ENCODE measurements at places on chromosomes 3 and 15. TPM values are rescaled to one million over a fixed set of nuclear protein-coding genes. Genes with fewer than 3 reads are reported as not detected.

The CFAP91 gene
- 0.68 TPM for total RNA-seq

The STRA6 gene
- 0.84 TPM for total RNA-seq

The DLEC1 gene
- total RNA-seq, result not detected

The HESX1 gene
- not detected for total RNA-seq

The LRRC3B gene
- total RNA-seq, result not detected

The ETFA gene
- total RNA-seq, result 133 TPM

The SPINK8 gene
- total RNA-seq, result not detected

The PLA2G4D gene
- not detected for total RNA-seq

The MUSTN1 gene
- total RNA-seq, result 1.5 TPM

The KLHL6 gene
- total RNA-seq, result not detected

The ALDH1L1 gene
- 17.1 TPM for total RNA-seq

The IQCF5 gene
- not detected for total RNA-seq

The LSAMP gene
- total RNA-seq, result 10.1 TPM

The WDR93 gene
- total RNA-seq, result not detected

The MEX3B gene
- total RNA-seq, result 5.5 TPM

The C3orf85 gene
- total RNA-seq, result not detected

The PRR20G gene
- total RNA-seq, result not detected

The HACL1 gene
- total RNA-seq, result 22.0 TPM

The PCSK6 gene
- 2.6 TPM for total RNA-seq

The PLSCR4 gene
- total RNA-seq, result 2.4 TPM

The EFCC1 gene
- not detected for total RNA-seq

The FBN1 gene
- 25.4 TPM for total RNA-seq

The PTH1R gene
- total RNA-seq, result 1.7 TPM

The ECT2 gene
- total RNA-seq, result 98.5 TPM

The CPLX3 gene
- 0.17 TPM for total RNA-seq

The GP5 gene
- total RNA-seq, result 0.11 TPM

The HRG gene
- total RNA-seq, result not detected

The CKMT1B gene
- 1.6 TPM for total RNA-seq

The SAXO2 gene
- total RNA-seq, result 1.9 TPM

The CCDC39 gene
- total RNA-seq, result not detected

The LMAN1L gene
- 0.80 TPM for total RNA-seq

The TMED3 gene
- 50.0 TPM for total RNA-seq

The CCDC80 gene
- total RNA-seq, result 4.7 TPM

The LMLN gene
- total RNA-seq, result 17.4 TPM

The GOLGA8Q gene
- 1.8 TPM for total RNA-seq

The GABRR3 gene
- not detected for total RNA-seq

The VPS13C gene
- 31.0 TPM for total RNA-seq

The AGTR1 gene
- total RNA-seq, result not detected

The FSD2 gene
- total RNA-seq, result not detected

The CCR5 gene
- total RNA-seq, result not detected

The KBTBD13 gene
- total RNA-seq, result not detected

The MITF gene
- 0.44 TPM for total RNA-seq

The PRTG gene
- 0.02 TPM for total RNA-seq

The TUSC7 gene
- total RNA-seq, result not detected

The MASP1 gene
- not detected for total RNA-seq

The CHST13 gene
- total RNA-seq, result not detected

The A4GNT gene
- total RNA-seq, result not detected

The DUOXA2 gene
- not detected for total RNA-seq

The GREM1 gene
- 1.5 TPM for total RNA-seq

The ZNF620 gene
- 6.0 TPM for total RNA-seq

The PYDC2 gene
- not detected for total RNA-seq

The USP19 gene
- 44.9 TPM for total RNA-seq

The PAQR9 gene
- 0.28 TPM for total RNA-seq

The GRAMD2A gene
- total RNA-seq, result 0.20 TPM

The ANKUB1 gene
- not detected for total RNA-seq

The LRRC34 gene
- 9.7 TPM for total RNA-seq

The EFHB gene
- total RNA-seq, result 0.68 TPM

The ADPGK gene
- total RNA-seq, result 42.2 TPM

The VWA5B2 gene
- total RNA-seq, result 0.13 TPM

Data from A673 (cell line).